ENCODE measurements at places on chromosomes 3 and 15.

- DNase-seq, result no peak
Observed at GRCh38 chr15:32909431-32909830, 191.6 kb downstream of the GREM1 start.

DNA sequence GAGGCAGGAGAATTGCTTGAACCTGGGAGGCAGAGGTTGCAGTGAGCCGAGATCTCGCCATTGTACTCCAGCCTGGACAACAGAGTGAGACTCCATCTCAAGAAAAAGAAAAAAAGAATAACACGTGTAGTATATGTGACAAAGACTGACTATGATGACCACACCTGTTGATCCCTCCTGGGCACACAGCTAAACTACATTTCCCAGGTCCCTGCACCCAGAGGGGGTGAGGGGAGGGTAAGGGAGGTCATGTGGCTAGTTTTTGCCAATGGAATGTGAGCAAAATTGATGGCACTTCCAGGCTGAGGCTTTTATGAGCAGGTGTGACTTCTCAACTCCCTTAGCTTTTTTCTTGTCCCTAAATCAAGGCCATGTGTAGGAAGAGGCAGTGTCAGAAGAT is 58.2 kb downstream of the KLHL6 start:
- DNase-seq, result no peak

- no peak for DNase-seq
Observed at GRCh38 chr3:185555101-185555501, 2.7 kb upstream of the LIPH start.

DNA sequence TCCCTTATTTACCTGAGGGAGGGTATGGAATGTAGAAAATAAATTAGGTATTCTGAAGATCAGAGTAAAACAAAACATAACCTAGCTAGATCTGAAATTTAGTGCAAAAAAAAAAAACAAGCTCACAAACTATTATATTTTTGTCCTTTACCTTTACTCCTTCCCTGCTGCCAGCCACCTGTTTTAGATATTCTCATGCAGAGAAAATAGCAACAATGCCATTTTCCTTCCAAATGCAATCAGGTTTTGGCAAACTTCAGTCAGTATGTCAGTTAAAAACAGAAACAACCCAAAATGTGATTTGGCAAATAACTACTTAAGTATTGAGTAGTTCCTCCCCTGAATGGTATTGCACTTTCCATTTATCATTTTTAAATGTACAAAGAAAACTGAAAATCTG is 35.8 kb downstream of the PEAK1 start:
- DNase-seq, result no peak

- DNase-seq, result no peak
Observed at GRCh38 chr15:59545573-59545972, 66.0 kb upstream of the GCNT3 start.

GRCh38 chr15:97522347-97522746 is 438.2 kb upstream of the ARRDC4 start:
- DNase-seq, result no peak

DNA sequence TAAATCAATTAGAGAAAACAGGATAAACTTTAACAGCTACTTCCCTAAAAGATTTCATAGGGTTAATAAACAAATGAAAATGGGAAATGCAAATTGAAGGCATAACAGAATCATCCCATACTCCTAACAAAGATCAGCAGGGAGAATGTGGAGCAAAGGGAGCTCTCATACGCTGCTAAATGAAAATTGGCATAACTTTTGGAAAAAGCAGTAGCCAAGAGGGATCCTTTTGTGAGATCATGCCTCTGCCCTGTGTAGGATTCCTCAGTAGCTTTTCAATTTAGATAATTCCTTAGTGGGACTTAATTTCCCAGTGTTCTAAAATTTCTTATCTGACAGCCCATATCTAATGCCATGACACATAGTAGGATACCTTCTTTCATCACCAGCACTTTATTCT is 18.2 kb downstream of the NIPA2 start:
- no peak for DNase-seq

DNA sequence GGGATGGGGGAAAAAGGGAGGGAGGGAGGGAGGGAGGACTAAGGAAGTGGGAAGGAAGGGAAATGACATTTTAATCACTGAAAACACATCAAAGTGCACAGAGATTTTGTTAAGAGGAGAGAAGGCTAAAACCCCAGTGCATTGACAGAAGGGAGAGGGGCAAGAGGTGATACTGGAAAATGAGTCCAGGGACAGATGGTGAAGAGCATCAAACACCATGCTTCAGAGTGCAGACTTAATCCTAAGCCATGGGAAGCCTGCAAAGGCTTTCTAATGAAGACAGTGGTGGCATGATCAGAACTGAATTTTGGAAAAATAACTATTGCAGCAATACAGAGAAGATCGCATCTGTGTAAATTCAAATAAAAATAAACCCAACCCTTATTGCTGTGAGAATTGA is 41.8 kb downstream of the HGD start:
- DNase-seq, result no peak

- no peak for DNase-seq
Observed at GRCh38 chr3:172062761-172063160, 23.4 kb downstream of the FNDC3B start.

DNA sequence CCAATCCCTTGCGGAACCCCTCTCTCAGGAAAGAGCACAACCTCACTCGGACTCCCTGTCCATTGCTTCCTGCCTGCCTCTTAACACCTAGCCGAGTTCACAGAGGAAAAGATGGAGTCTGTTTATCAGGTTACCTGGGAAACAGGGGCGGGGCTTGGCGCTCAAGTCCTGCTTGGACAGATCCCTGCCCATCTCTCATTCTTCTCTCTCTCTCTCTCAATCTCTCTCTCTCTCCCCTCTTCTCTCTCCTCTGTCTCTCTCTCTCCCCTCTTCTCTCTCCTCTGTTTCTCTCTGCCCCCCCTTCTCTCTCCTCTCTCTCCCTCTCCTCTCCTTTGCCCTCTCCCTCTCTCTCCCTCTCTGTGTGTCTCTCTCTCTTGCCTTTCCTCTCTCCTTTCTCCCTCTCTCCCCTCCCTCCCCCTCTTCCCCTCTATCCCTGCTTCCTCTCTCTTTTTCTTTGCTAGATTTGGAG is at the start of gene EFHB:
Gene EFHB (minus strand): TSS at position 120 of the 469 bp plus-strand sequence. CDS start 199 bp downstream, outside the sequence.
- DNase-seq, result peak; percentile 27

DNA sequence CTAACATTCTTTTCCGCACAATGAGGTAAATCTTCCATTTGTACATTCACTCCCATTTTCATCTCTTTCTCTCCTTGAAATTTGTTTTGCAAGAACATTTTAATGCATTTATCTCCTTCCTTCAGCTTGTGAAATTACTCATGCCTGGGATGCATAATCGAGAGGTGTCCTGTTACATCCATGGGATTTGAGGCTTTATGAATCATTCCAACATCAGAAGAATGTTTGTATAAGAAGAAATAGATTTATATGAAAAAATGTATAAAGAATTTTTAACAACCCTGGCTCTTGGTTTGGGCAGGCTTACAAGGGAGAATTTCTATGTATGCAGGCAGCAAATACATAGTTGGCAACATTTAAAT is 93.2 kb upstream of the MBNL1 start:
- DNase-seq, result no peak

- no peak for DNase-seq
Observed at GRCh38 chr3:15215996-15216395, 9.9 kb downstream of the CAPN7 start.

GRCh38 chr3:67662733-67663132 is 8.3 kb upstream of the SUCLG2 start:
- DNase-seq, result no peak

- DNase-seq, result no peak
Observed at GRCh38 chr3:66121318-66121717, 82.6 kb upstream of the MAGI1 start.

GRCh38 chr3:127096256-127097071 is 96.5 kb upstream of the PRR23E start:
- no peak for DNase-seq

GRCh38 chr3:147680837-147681483 is 271.8 kb downstream of the ZIC1 start:
- DNase-seq, result no peak

DNA sequence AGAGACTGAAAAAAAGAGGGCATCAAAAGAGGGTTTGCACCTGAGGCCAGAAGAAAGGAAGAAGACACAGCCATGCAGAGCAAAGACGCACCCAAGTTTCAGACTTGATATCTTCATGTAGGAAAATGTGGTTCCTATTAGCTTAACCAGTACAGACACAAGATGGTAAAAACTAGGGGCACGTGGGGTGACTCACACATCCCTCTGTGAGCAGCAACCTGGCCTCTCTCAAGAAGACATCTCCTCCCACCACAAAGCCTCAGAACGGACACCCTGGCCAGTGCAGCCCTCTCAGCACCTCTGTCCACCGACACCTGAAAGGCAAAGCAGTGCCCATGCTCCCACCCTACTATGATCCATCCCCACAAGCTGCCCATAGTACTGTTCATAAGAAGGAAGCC is 33.3 kb downstream of the GLB1 start:
- no peak for DNase-seq

DNA sequence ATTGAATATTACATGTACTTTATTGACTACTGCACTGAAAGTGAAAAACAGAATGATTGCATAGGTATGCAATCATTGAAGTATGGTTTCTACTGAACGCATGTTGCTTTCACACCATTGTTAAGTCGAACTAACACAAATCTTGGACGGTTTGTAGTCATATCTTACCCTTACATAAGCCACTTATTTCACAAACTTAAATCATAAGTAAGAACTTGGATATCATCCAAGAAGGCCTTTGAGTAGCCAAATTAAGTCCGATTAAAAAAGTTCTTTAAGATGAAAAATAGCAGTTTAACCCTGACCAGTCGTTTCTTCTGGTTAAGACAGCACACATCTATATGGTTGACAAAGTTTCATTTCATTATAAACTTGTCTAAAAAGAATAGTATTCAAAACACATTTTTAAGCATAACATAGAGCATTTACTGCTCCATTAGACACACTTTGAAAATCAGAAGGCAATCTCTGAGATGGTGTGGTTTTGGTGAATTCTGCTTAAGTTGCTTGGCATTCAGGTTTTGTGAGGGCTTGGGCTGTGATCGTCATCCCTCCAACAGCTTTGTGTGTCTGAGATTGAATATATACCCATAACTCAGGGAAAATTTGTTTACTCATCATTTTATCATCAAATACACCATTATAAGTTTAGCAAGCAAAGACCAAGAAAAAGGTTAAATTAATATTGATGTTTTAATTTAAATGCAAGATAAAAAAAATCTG is 92.2 kb downstream of the NFKBIZ start:
- DNase-seq, result no peak

DNA sequence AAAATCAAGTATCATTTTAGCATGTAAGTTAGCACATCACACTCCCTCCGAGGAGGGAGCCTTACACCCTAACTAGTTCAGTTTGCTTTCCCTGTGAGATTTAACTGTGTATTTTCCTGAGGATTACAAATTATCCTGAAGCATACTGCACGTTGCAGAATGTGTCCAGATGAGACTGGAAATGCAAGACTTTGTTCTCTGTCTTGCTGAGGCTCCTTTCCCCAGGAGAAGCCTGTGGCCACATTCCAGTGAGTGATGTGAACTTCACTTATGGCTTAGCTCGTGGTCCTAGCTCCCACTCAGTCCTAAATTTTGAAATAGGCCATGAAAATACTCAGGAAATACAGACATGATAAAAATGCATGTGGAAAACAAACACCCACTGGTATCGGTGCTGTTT is 23.7 kb downstream of the PDZRN3 start:
- no peak for DNase-seq

- no peak for DNase-seq
Observed at GRCh38 chr3:129348734-129349133, 70.1 kb downstream of the HMCES start.

DNA sequence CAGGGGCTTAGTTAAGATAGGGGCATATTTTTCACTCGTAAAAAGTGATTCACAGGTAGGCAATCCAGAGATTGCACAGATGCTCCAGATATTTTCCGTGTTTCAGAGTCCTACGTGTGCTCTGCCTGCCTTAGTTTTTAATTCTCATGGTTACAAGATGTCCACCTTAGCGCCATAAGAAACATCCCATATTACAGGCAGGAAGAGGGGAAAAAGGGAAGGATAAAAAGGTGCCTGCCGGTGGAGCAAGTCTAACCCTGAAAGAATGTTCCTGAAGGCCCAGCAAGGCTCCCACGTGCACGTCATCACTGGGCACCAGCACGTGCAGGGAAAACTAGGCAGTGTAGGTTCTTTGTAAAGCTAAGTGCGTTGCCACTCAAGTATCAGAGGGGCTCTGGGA is 10.1 kb upstream of the MOBP start:
- DNase-seq, result no peak

GRCh38 chr15:80846031-80846815 is 67.1 kb downstream of the CEMIP start:
- no peak for DNase-seq

- DNase-seq, result no peak
Observed at GRCh38 chr3:16668776-16669545, 63.7 kb upstream of the DAZL start.

- DNase-seq, result no peak
Observed at GRCh38 chr3:69409831-69410230, 23.9 kb upstream of the FRMD4B start.

- no peak for DNase-seq
Observed at GRCh38 chr15:85821545-85821944, 26.8 kb upstream of the KLHL25 start.

- DNase-seq, result peak; percentile 97
Observed at GRCh38 chr3:184174646-184175492, at the start of gene AP2M1. AP2M1 (plus strand) TSS chr3:184174855; CDS start chr3:184176994, 2,139 bp downstream.

GRCh38 chr15:71575474-71576045 is 234.8 kb upstream of the NR2E3 start:
- no peak for DNase-seq

DNA sequence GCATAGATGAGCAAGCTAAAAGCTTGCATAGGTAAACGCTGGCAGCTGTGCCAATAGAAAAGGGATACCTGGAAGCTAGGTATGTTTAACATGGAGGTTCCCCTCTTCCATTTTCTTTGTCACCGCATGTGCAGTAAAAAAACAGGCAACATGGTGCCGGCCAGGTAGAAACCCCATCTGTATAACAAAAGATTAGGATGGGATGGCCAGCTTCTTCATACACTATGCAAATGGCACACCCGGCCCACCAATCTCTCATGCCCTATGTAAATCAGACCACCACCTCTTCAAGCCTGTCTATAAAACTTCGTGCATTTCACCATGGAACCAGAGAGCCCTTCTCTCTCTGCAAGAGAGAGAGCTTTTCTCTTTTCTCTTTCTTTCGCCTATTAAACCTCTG is 224.3 kb upstream of the P2RY1 start:
- DNase-seq, result no peak

- DNase-seq, result no peak
Observed at GRCh38 chr3:102827386-102827785, 392.6 kb downstream of the ZPLD1 start.

GRCh38 chr3:82293867-82294266 is 532.4 kb upstream of the GBE1 start:
- no peak for DNase-seq

- no peak for DNase-seq
Observed at GRCh38 chr15:73681063-73681462, 3.1 kb upstream of the CD276 start.

GRCh38 chr15:67885175-67885523 is 45.3 kb upstream of the RNU6-1 start:
- DNase-seq, result no peak

DNA sequence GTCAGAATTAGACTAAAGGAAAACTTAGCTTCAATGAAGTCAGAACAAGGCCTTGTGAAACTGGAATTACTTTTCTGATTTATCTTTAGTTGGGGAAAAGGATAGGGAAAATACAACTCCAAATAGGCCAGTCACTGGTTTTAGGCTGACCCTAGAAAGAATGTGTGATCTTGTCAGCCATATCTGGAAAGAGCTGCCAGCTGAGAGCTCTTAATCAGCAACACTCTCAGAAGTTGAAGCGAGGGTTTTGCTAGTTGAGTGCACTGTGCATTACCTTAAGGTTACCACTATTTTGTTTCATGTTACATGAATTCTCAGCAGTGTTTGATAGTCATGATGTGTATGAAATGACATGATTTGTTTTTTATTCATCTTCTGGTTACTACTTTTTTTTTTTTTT is 905.3 kb upstream of the ALCAM start:
- no peak for DNase-seq
